SJCRH30 (cell line): ENCODE measurements at places on chromosomes 1 and 21.

DNA sequence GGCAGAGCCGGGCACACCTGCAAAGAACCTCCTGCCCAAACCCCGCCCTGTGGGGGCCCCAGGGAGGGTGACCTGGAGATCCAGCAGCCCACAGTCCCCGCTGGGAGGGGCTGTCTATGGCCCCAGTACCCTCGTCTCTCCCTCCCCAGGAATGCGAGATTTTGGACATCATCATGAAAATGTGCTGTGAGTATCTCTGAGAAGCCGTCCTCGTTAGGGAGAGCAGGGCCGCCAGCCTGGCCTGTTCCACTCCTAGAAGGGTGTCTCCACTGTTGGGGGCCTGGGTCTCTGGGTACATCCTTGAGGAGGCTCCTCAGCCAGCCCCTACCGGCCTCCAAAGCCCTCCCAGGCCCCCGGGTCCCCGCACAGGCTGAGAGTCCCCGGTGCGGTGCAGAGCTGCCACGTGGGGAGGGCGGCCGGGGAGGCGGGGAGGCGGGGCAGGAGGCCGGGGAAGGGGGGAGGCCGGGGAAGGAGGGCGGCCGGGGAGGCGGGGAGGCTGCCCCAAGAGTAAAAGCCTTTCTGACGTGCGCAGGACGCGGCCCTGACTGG is 18.7 kb downstream of the COL6A1 start:
- no peaks in the 10 kb centered on the region for H3K4me1 ChIP-seq
- H3K36me3 ChIP-seq = no peaks in the 10 kb centered on the region
- H3K27ac ChIP-seq = no peak overlapping the region
- no peak overlapping the region for H3K4me3 ChIP-seq

DNA sequence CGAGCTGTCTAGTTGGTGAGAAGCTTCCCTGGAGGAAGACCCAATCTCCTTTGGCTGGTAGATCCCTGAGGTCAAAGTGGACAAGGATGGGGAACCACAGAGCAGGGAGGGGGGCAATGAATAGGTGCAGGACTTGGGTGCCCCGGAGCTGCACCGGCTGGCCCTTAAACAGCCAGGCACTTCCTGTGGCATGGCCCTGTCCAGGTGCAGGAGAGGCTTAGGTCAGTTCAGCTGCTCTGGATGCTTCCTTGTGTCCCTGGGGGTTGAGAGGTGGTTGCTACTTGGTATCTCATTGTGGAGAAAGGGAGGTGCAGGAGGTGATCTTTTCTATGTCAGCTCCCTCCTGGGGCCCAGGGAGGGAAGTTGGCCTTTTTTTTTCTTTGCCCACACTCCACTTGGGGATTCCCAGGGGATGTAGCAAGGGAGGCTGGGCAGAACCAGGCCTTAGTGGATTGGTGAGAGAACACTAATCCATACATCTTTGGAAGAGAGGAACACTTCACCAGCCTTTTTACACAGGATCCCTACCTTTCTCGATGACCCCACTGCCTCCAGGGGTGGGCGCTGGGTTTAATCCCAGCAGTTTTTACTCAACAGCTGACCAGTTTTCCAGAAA is 1.2 kb upstream of the ST3GAL3 start:
- DNase-seq = peak; percentile 12
- no peaks in the 10 kb centered on the region for H3K27me3 ChIP-seq
- H3K36me3 ChIP-seq = peaks cover 37% of the 10 kb centered on the region
- H3K27ac ChIP-seq = no peak overlapping the region; the same call in 1 of the 2 replicates
- peaks cover 12% of the 10 kb centered on the region for H3K4me1 ChIP-seq

DNA sequence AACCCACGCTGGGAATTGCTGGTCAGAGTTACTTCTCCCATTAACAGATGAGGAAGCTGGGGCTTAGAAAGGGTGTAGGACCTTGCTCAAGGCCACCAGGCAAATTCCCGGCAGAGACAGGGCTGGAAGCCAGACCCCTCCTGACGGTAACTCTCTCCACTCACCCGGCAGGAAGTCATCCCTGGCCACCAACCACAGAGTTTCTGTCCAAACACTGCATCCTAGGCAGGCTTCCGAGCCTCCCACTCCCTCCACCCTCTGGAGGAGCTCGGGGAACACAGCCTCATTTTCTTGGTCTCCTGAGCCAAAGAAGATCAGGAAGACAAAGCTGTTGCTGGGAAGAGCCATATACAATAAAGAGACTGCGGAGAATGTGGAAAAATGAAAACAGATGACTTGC is 25.0 kb upstream of the ZNF436 start:
- H3K4me3 ChIP-seq = peak overlapping the region; percentile 8
- H3K4me1 ChIP-seq = peaks cover 13% of the 10 kb centered on the region
- no peaks in the 10 kb centered on the region for H3K36me3 ChIP-seq
- H3K27me3 ChIP-seq = no peaks in the 10 kb centered on the region
- peak; percentile 66 for DNase-seq
- no peak overlapping the region for H3K27ac ChIP-seq

GRCh38 chr1:207825719-207826556 is 74.1 kb downstream of the CD46 start:
- no peak overlapping the region for H3K4me3 ChIP-seq
- no peak for DNase-seq
- H3K36me3 ChIP-seq = no peaks in the 10 kb centered on the region
- H3K27ac ChIP-seq = no peak overlapping the region

- no peak overlapping the region for H3K27ac ChIP-seq
- no peak for DNase-seq
- no peak overlapping the region for H3K4me3 ChIP-seq
- no peaks in the 10 kb centered on the region for H3K27me3 ChIP-seq
- peaks cover 2% of the 10 kb centered on the region; the same call in 1 of the 2 replicates for H3K4me1 ChIP-seq
These were observed 2.2 kb upstream of the HFM1 start for GRCh38 chr1:91406773-91407389.
